HuH-7.5 (cell line): ENCODE measurements at places on chromosomes 6 and 20.

DNA sequence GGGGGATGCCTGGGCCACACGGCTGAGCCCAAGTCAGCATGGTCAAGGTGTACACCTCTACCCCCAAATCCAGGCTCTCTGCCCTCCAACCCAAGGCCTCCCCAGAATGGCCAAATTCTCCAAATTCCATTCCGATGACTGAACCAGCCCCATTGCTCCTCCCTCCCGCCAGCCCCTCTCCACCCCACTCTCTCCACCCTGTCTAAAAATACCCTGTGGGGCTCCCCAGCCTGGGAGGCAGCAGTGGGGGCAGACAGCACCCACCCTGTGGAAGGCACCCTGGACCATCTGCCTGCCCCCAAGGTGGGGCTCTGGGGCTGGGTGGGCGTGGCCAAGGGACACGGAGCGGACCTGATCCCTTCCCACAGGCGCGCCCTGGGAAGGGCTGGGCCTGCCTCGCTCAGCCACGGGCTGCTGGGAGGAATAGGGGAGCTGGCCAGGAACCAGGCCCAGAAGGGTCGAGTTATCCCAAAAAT lies 11.4 kb downstream of the TEAD3 start:
- DNase-seq, result no peak

DNA sequence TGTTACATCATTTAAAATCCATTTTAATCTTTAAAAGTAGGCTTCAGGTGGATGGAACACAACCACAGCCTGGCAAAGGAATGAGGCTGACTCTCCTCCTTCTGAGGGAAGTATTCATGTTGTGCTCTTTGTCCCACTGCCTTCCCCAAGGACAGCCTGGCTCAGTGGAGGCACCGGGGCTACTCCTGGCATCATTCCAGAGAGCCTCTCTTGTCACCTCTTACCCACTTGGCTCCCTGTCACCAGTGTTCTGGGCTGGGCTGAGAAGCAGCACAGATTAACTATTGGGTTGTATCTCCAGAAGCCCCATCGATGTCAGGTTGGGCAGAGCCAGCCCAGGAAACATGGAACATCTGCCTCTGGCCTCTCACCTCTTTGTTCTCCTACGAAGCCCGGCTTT lies 10.7 kb upstream of the TP53INP2 start:
- no peak for DNase-seq

DNA sequence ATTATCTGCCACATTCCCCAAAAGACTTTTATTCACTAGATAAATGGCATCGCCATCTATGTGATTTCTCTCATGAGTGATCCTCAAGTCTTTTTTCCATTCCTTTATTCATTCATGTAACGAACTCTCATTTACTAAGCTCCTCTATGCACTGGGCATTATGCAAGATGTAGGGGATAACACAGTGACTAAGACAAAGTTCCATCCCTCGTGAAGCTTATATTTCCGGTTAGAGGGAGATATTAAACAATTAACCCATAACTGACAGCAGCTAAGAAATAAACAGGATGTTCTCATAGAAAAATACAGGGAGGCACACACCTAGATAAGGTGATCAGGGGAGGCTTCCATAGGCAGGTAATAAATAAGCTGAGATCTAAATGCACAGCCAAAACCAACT lies 17.2 kb upstream of the PREX1 start:
- no peak for DNase-seq

- DNase-seq, result no peak
These were observed 165.6 kb upstream of the OGFRL1 start for GRCh38 chr6:71123051-71123450.

- DNase-seq, result no peak
These were observed 172.0 kb downstream of the COL9A1 start for GRCh38 chr6:70130865-70131264.

- no peak for DNase-seq
These were observed 265.1 kb upstream of the CDYL start for GRCh38 chr6:4510906-4511640.

DNA sequence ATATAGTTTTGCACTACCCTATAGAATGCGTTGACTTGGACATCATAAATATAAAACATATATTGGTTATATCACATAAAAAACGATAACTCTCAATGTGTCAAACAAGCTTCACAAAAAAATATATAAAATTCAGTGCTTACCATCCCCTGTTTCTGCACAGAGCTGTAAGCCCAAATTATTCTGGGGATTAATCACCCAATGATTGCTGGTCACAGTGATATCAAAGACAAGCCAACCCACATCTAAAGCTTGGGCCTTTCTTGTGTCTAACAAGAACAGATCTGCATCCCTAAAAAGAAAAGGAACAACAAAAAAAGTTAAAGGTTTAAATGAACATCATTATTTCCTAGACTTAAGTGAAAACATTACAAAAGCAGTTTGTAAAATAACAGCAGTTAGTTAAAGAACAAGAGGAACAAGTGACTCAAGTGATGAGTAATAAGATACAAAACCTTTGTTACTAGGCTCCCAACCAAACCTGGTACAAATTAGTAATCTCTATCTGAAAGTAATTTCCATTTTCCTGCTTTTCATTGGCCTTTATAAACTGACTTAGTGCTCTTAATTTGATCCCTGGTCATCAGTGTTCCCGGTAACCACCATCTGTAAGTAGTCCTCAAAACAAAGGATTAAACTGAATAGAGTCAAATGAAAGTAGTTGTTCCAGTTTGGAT lies 81.1 kb downstream of the BMP5 start:
- no peak for DNase-seq

DNA sequence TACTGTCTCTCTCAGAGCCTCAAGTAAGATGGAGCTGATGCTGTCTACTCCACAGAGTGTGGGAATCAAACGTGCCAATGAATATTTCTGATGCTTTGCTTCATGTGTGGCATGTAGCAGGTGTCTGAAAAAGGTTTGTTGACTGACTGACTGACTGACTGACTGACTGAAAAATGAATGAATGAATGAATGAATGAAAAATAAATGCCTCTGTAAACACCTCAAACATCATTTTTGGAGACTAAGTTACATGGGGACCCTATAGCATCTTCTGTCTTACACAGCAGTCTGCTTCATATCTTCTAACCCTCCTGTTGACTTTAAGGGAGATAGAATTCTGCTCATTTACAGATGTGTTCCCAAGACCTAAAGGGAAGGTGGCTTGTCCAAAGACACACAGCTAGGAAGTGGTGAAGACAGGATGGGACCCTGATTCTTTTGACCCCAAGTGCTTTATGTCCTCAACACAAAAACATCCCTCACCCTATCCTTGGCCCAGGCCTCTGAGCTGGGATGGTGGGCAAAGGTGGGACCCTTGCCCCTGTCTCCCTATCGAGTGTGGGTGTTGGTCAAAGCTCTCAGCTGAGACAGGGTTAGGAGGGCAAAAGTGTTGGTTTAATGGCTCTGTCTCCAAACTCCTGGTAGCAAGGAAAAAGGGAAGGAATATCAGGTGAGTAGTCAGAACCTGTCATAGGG lies 104.4 kb downstream of the TOX2 start:
- no peak for DNase-seq

DNA sequence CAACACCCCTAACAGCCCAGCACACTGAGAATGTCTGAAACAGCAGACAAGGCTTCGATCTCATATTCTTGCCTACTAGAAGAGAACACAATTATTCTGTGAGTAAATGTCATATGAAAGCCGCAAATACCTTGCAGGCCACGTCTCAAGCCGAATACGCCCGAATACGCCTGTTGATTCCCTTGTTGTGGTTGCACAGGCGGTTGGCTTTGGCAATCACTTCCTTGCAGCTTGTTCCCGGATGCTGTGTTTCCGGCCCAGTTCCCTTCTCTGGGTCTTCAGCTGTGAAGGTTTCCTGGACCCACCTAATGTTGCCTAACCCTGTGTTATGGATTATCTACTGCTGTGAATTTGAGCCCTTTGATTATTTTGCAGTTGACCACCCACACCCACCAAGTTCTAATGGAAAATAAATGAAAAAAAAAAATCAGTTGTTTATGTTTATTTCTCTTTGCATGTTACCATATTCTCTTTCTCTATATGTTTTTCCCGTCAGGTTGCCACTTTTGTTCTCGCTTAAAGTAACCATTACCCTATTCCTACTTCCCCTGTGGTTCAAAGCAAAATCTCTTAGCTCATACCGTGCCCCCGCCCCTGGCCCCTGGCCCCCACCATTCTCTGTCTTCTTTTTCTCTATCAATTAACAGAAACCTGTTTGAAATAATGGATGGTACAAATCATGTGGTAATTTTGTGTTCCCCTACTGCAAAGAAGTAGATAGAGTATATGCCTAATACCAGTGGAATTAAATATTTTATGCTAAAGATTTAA lies 172.4 kb downstream of the ADGB start:
- DNase-seq, result no peak

DNA sequence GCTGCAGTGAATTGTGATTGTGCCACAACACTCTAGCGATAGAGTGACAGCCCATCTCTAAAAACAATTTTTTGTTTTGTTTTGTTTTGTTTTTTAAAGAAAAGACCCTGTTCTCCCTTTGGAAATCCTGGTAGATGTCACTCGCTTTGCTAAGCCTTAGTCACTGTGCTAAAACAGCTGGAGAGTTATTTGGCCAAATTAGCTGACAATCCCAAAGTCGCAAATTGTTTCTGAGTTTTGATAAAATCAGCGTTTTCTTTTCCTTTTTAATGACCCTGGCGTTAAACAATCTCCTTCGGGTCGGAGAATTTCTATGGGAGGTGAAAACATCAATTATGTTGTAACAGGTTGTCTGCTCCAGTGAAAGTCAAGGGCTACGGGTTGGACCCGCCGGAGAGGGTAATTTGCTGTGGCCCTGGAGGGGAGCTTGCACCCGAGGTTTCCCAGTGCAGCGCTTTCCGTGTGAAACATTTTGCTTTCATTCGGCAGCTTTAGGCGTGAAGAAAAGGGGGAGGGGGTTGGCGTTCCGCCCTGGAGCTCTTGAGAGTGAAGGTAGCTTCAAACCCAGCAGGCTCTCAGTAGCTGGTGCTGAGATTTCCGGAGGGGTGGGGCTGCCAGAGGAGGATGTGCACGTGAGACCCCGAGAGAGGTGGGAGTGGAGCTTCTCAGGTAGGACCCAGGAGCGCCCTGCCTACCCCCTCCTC lies 296.6 kb downstream of the PHACTR1 start:
- no peak for DNase-seq

DNA sequence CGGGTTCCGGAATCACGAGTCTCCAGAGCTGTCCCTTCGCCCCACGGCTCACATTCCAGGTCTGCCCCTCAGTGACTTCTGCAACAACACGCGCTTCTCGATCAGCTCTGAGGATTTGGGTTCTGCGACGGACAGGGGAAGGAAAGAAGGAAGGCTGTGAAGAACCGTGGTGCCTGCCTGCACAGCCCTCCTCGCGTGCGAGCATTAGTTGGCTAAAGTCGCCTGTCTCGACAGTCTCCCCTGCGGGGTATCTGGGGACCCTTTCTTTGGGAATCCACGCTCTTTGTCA lies 23.1 kb downstream of the VPS52 start:
- DNase-seq, result no peak

DNA sequence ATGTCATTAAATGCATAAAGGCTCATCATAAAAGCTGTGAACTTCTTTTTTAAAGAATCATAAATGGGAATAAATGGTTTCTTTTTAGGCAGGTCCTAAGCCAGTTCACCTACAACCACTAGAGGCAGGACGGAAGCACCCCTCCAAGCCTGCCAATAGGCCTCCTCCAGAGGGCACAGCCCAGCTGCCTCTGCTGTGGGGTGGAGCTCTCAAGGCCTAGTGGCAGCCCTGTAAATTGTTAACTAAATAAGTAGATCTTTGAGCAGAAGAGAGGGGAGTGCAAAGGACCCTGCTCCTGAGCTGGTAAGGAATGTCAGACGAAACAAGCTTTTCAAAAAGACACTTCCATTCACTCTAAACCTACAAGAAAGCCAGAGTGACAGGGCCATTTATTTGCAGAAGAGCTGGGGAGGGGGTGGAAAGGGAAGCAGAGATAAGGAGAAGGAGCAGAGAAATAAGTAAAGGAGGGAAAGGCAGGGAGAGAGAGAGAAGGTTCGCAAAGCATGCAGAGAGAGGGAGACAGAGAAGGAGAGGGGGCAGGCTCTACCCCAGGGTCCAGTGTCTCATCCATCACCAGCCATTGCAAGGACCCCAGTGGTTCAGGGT lies 18.0 kb upstream of the MAFB start:
- DNase-seq, result no peak

- DNase-seq, result no peak
These were observed 12.9 kb upstream of the ADRM1 start for GRCh38 chr20:62289898-62290297.

- DNase-seq, result peak; percentile 62
These were observed 21.0 kb downstream of the SULF2 start for GRCh38 chr20:47764154-47764733.

- no peak for DNase-seq
These were observed 179.4 kb upstream of the JAG1 start for GRCh38 chr20:10853176-10853575.

DNA sequence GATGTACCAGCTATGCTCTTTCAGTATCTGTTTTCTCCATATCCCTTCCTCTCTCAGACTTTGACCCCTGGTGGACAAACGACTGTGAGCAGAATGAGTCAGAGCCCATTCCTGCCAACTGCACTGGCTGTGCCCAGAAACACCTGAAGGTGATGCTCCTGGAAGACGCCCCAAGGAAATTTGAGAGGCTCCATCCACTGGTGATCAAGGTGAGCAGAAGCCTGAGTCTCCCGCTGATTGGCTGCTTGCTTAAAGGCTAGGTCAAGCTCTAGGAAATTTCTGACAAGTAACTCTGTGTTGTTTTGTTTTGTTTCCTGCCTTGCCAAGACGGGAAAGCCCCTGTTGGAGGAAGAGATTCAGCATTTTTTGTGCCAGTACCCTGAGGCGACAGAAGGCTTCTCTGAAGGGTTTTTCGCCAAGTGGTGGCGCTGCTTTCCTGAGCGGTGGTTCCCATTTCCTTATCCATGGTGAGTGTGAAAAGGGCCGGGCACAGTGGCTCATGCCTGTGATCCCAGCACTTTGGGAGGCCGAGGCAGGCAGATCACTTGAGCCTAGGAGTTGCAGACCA lies 28.6 kb downstream of the C6orf89 start:
- DNase-seq, result peak; percentile 46

- no peak for DNase-seq
These were observed 106.3 kb downstream of the GFRAL start for GRCh38 chr6:55433446-55434130.

- no peak for DNase-seq
These were observed 44.9 kb upstream of the JAG1 start for GRCh38 chr20:10718661-10719060.

- DNase-seq, result no peak
These were observed 1.4 kb downstream of the B3GALT4 start for GRCh38 chr6:33278392-33278741.

- no peak for DNase-seq
These were observed 1.0 kb downstream of the NSFL1C start for GRCh38 chr20:1465470-1466210.
